ENCODE measurements at places on chromosomes 6 and 20.

GRCh38 chr20:1185316-1185741 is 548 bp upstream of the TMEM74B start:
- no peak for DNase-seq

DNA sequence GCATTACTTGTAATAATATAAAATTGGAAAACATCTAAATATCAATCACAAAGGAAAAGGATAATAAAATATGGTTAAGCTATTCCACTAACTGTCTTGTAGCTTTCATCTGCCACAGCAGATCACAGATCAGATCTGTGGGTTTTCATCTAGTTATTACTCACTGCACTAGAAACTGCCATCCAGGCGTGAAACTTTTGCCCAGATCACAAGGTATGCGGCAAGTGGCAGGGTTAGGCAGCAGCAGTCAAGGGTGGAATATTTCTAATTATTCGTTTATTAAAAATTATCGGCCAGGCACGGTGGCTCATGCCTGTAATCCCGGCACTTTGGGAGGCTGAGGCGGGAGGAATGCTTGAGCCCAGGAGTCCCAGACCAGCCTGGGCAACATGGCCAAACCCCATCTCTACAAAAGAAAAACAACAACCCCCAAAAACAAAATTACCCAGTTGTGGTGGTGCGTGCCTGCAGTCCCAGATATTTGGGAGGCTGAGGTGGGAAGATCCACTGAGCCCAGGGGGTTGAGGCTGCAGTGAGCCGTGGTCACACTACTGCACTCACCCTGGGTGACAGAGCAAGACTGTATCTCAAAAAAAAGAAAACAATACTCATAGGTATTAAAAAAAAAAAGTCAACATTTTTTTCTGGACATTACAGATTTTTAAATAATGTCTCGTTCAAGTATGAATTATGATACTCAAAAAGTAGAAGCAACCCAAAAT is 32.1 kb downstream of the BEND3 start:
- DNase-seq, result no peak

GRCh38 chr20:33688938-33689424 is 2.8 kb upstream of the E2F1 start:
- no peak for DNase-seq

GRCh38 chr6:155272353-155273232 is 8.8 kb downstream of the CLDN20 start:
- DNase-seq, result no peak

- no peak for DNase-seq
Measured at GRCh38 chr20:47859278-47859677, 74.0 kb upstream of the SULF2 start.

DNA sequence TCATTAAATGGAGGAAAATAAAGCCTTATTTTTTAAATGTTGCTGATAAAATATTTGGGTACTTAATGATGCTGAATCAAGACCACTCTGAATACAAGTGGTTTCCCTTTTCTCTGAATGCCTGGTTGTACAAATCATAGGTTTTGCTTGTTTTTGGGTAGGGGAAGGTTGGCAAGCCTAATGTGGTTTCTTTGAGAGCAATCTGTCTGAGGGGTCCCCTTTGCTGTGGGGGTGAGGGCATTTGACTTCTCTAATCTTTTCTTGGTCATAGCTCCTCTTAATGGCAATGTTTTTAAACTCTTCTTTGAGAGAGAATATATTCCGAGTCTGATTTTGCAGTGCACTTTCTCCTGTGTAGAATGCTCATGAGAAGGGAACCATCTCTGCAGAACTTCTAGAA is 99.2 kb downstream of the SOX4 start:
- DNase-seq, result no peak

GRCh38 chr6:125325586-125325985 is 23.8 kb upstream of the HDDC2 start:
- DNase-seq, result no peak

DNA sequence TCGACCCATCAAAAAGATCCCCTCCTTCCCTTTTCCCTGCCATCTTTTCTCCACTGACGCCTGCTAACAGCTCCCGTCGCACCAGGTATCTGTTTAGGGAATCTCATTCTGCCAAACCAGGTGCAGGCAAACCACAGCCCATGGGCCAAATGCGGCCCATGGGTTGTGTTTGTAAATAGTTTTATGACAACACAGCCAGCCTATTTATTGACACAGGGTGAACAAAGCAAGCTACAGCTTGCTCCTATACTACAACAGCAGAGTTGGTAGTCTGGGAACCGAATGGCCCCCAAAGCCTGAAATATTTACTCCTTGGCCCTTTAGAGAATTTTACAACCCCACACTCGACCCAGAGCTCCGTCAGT is 16.4 kb downstream of the NFATC2 start:
- no peak for DNase-seq

- DNase-seq, result no peak
Measured at GRCh38 chr6:16519265-16520242, 241.7 kb downstream of the ATXN1 start.

DNA sequence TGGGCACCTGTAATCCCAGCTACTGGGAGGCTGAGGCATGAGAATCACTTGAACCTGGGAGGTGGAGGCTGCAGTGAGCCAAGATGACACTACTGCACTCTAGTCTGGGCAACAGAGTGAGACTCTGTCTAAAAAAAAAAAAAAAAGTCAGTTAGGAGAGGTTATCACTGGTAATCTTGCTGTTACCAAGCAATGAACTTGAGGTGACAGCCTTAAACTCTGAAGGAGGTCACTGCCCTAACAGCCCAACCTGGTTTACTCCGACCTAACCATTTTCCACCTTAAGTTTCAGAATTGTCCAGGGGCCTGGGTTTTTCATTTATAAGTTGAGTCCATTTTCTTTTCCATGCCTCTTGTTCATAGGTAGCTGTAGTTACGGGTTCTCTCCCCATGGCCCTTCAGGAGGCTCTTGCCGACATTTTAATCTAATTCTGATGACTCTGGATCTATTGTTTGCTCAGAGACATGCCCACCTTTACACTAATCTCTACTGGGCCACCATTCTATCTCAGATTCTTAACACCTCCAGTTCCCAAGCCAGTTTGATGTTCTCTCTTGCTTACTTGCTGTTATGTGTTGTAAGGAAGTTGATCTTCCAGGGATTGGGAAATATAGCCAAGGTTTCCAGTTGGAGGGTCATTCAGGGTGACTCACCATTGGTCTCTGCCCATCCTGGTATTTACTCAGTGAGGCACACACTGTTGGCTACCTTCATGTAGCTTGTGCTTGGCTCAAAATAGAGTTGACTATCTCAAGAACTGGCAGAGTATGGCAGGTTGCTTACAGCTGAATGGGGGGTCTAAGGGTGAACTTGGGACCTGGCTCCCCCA is 29.1 kb downstream of the SHLD1 start:
- no peak for DNase-seq

DNA sequence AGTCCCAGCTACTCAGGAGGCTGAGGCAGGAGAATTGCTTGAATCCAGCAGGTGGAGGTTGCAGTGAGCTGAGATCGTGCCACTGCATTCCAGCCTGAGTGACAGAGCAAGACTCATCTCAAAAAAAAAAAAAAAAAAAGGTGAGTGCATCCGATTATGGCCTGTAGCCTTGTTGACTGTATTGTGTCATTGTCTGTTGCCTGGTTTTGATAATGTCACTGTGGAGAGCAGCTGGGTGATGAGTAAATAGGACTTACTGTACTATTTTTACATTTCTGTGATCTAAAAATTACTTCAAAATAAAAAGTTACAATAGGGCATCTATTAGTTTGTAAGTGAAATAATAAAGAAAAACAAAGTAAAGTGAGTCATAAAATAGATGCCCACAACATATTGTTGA is 134.1 kb upstream of the SALL4 start:
- no peak for DNase-seq

GRCh38 chr6:90586546-90586835 is 381 bp downstream of the MAP3K7 start:
- peak; percentile 11 for DNase-seq

Measured in activated CD8-positive, alpha-beta memory T cell treated with anti-CD3 and anti-CD28 coated beads for 4 hours (primary cell).